Activated CD4-positive, alpha-beta T cell treated with anti-CD3 and anti-CD28 coated beads, Interleukin-2, amount 50 U/mL, for 48 hours (primary cell): ENCODE measurements at places on chromosomes 3 and 15.

GRCh38 chr15:25710184-25710583 is 152.9 kb downstream of the ATP10A start:
- DNase-seq: peak; percentile 67

DNA sequence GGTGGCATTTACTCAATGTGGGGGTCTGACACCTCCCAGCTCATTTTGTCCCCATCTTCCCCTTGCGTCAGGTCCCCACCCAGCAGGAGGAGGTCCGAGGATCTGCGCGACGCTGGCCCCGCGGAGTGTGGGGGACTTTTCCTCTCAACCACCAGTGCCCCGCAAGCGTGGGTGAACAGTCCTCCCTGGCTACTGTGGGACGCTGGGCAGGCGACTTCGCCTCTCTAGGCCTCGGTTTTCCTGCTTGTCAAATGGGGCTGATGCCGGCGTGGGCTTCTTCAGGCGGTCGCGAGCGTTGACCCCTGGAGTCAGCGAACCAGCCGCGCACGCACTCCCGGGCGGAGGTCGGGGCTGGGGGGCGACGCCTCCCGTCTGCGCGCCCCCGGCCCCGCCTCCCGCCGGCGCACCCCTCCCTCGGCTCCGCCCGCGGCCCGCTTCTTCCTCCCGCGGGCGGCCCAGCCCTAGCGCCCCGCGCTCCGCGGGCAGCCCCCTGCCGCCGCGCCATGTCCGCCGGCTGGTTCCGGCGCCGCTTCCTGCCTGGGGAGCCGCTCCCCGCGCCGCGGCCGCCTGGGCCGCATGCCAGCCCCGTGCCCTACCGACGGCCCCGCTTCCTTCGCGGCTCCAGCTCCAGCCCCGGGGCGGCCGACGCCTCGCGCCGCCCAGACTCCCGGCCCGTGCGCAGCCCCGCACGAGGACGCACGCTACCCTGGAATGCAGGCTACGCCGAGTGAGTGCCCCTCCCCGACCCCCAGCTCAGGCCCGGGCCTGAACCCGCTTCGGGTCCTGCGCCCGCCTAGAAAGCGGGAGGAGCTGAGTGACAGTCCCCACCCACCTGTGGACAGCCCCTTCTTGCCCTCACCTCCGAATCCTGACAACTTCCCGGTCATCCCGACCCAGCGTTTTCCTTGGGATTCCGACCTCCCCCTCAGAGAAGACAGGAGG is at the start of gene PPM1M:
PPM1M (plus strand) TSS at position 438 of the 942 bp plus-strand sequence; CDS start at position 504, 66 bp downstream.
- peak; percentile 57 for DNase-seq

DNA sequence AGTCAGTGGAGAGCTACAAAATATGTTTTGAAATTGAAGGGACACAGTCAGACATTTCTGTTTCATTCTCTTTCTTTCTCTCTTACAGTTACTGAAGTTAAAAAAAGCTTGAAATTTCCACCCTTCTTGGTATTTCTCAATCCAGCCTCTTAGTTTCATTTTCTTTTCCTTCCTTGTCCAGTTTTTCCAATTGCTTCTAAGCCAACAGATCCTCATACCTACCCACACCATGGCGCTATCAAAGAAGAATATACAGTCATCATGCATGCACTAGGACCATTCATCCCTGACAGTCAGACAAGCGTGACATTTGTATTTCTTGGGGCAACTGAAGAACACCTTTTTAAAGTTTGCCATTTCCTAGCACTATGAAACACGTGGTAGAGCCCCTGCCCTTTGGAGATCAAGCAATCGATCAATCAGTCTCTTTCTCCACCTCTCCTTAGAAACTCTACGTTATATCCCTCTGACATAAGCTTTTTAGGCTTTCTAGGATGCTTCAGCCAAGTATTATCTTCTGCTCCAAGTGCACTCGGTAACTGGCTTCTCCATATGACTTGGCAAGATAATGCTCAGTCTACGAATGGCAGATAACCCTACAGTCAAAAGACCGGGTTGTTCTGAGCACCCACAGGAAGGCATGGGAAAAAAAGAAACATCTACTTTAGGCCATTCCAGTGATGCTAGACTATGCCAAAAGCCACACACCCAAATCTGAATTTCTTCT is 65.4 kb downstream of the FBN1 start:
- no peak for DNase-seq

- DNase-seq: no peak
These were observed 97.0 kb downstream of the SAMMSON start for GRCh38 chr3:70096376-70097066.

DNA sequence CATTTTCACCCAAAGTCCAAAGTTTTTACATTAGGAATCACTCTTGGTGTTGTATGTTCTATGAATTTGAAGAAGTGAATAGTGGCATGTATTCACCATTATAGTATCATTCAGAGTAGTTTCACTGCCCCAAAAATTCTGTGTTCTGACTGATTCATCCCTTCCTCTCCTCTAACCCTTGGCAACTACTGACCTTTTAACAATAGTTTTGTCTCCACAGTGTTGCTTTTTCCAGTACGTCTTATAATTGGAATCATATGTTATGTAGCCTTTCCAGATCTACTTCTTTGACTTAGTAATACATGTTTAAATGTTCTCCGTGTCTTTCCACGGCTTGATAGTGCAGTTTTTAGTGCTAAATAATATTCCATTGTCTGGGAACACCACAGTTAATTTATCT is 379.0 kb upstream of the SGO1 start:
- no peak for DNase-seq
